Sciatic nerve (tissue), 2 donors: ENCODE measurements at places on chromosomes 16 and 17. TPM values are rescaled to one million over a fixed set of nuclear protein-coding genes. Genes with fewer than 3 reads are reported as not detected.
A peak's percentile ranks its signal among the peaks of the same experiment; 100 is the strongest.

- DNase-seq, result no peak
These were observed at the start of gene SKAP1 for GRCh38 chr17:48429638-48430586. Gene SKAP1 (minus strand): TSS chr17:48430214.

- DNase-seq, result no peak
These were observed 24.7 kb downstream of the HAPSTR1 start for GRCh38 chr16:9116141-9116540.

DNA sequence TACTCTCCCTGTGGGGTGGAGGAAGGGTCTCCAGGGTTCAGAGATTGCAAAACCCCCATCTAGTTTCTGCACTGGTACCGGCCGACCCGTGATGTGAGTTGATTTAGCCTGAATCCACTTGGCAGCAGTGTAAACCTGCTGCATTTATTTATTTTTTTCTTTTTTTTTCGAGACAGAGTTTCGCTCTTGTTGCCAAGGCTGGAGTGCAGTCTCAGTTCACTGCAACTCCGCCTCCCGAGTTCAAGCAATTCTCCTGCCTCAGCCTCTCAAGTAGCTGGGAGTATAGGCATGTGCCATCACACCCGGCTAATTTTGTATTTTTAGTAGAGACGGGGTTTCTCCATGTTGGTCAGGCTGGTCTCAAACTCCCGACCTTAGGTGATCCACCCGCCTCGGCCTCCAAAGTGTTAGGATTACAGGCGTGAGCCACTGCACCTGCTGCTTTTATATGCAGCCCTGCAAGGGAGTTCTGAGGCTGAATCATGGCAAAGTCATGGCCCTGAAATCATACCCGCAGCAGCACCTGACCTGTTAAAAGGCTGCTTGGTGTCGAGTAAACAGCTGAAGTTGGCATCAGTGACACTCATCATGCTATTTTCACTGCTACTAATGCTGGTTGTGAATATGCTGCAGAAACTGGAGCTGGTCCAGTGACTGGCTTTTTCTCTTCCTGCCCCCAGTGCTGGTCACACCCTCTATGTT, 21.4 kb downstream of the DEXI start:
- DNase-seq, result no peak

GRCh38 chr16:51146256-51146924, 4.7 kb downstream of the SALL1 start:
- DNase-seq, result no peak

- no peak for DNase-seq
These were observed 39.4 kb downstream of the SYCE1L start for GRCh38 chr16:77238593-77238992.

- DNase-seq, result no peak
These were observed 9.4 kb downstream of the CD300LD start for GRCh38 chr17:74582633-74583032.

DNA sequence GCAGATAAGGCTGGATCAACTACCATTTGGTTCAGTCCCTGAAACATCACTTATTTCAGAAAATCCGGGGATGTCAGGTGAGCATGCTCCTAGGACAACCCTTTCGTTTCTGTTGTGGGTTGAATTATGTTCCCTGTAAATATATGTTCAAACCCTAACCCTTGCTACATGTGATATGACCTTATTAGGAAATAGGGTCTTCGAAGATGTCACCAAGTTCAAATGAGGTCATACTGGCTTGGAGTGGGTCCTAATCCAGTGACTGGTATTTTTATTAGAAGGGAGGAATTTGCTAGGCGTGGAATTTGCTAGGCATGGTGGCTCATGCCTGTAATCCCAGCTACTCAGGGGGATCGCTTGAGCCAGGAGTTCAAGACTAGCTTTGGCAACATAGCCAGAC, 21.3 kb downstream of the SNX20 start:
- DNase-seq, result no peak

DNA sequence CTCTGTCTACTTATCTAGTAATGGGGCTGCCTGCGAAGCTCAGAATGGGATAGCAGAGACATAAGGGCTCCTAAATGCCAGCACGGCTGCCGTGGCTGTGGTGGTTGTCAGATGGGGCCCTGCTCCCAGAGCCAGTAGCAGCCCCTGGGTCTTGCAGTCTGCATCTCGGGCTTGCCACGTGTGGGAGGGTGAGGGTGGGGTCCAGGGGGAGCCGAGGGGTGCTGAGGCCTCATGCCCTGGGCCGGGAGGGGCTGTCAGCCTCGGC, 88.8 kb upstream of the GSE1 start:
- DNase-seq, result no peak

DNA sequence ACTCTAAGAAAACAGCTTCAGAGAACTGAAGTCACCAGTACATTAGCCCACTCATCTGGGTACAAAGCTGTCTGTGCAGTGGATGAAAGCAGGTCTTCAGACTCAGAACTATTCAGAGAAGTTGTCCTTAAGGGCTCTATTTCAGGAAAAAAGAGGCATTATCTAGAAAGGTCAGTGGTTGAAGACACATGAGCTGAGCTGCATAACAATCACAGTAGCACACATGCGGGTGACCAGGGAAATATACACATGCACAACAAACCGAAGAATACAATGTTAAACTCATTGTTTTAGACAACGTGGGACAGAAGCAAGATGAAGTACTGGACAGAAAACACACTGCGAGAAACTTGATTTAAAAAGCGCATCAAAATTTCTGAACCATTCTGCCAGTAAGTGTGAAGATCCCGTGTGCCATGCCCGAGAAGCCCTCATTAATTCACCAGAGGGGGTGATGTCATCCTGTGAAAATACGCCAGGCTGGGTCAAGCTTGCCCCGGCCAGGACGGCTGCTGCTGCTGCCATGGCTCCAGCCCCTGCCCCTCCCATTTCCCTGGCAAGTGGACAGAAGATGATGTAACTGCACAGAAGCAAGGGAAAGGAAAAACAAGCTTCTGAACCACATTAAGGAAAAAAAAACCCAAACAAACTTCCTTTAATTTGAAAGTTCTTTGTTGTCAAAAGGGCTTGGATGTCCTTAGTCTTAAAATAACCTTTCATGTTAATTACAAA, 10.1 kb downstream of the DYNC1LI2 start:
- peak; percentile 91 for DNase-seq

GRCh38 chr17:29369831-29370735, 20.1 kb upstream of the TAOK1 start:
- DNase-seq, result no peak

DNA sequence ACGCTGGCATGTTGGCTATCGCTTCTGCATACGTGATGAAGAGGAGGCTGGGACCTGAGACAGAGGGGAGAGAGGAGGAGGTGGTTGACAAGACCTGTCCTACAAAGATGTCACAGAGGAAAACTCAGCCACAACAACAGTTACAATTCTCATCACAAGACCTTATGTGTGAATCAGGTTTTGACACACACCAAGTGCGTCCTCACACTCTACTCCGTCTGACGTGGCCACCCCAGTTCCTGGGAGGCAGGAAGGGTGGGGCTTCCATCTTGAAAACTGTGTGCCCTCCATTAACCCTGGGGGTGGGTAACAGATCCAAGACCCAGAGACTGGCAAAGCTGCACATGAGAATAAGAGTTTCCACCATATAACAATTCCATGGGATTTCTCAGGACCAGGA, 24.1 kb downstream of the SLC6A4 start:
- no peak for DNase-seq

DNA sequence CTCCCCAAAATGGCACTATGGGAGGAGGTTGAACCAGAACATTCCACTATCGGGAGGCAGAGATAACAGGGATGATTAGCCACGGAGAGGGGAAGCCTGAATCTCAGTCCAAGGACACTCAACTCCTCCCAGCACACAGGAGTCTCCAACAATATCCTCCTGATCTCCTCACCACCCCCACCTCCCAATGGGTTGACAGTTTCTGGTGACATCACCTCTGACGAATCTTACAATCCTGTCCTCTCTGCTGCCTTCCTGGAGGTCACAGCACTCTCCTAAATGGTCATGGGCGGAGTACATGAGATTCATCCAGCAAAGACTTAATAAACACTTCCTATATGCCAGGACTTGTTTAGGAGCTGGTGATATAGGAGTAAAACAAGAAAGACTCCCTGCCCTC, 80.9 kb downstream of the SLC6A2 start:
- no peak for DNase-seq

- DNase-seq, result no peak
These were observed 12.6 kb upstream of the CA10 start for GRCh38 chr17:52170963-52171572.

DNA sequence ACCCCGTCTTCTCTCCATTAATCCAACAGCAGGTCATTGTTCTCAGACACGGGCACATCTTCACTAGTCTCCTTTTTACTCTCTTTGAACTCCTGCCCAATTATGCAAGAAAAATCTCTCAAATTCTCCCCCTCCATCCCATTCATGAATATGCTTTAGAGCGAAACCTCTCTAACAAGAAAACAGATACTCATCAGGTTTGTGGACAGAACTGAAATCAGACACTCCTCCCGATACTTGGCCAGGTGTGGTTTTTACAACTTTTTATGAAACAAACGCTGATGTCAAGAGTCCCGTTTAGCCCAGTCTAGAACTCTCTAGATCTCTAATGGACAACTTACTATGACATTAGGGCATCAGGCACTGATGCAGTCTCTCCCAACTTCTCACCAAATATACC, 40.9 kb downstream of the PIK3R5 start:
- DNase-seq, result no peak

DNA sequence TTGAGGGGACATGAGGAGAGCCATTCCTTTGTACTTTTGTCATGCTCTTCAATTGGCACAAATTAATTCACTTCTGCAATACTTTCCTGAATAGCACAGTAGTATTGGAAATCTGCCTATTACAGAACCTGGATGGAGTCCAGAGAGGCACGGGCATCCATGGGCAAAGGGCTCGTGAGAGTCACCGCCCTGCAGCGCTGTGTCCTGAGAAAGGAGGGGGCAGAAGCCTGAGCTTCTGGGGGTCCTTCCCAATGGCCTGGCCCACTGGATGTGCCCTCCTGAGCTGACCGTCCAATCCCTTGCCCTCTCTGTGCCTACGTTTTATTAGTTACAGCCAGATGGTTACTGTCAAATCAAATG, 3.5 kb downstream of the G6PC1 start:
- no peak for DNase-seq

- no peak for DNase-seq
These were observed 47.9 kb upstream of the HNF1B start for GRCh38 chr17:37792787-37793186.

KRT24 gene
- total RNA-seq, result 0.53 TPM

UNC13D gene
- total RNA-seq, result 30.9 TPM

TEX19 gene
- not detected for total RNA-seq

TPSB2 gene
- 18.5 TPM for total RNA-seq

ZMYND15 gene
- total RNA-seq, result 3.3 TPM

CBX2 gene
- 4.7 TPM for total RNA-seq

HBQ1 gene
- 3.2 TPM for total RNA-seq

CLEC3A gene
- total RNA-seq, result not detected
